ENCODE measurements at places on chromosomes 2 and 18.

DNA sequence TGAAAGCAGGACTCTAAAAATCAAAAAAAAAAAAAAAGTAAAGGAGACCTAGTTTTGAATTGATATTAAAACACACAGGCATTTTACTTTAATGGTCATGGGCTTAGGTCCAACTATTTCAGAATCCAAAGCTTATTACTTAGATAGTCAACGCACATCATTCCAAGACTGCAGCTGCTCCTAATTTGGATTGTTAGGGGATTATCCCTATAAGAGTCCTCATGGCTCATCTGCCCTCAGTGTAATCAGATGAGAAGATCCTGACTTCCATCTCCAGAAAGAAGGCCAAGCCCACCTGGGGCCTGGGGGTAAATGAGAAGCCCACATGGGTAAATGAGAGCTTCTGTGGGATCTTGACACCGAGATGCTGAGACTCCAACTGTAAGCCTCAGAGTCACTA is 424.2 kb downstream of the NRXN1 start:
- DNase-seq = no peak

GRCh38 chr18:75107196-75107930 is 101.6 kb downstream of the PTGR3 start:
- peak; percentile 37 for DNase-seq

GRCh38 chr2:42076357-42077225 is 28.8 kb downstream of the PKDCC start:
- DNase-seq = no peak

GRCh38 chr2:69946351-69947324 is 14.8 kb downstream of the ASPRV1 start:
- DNase-seq = no peak

DNA sequence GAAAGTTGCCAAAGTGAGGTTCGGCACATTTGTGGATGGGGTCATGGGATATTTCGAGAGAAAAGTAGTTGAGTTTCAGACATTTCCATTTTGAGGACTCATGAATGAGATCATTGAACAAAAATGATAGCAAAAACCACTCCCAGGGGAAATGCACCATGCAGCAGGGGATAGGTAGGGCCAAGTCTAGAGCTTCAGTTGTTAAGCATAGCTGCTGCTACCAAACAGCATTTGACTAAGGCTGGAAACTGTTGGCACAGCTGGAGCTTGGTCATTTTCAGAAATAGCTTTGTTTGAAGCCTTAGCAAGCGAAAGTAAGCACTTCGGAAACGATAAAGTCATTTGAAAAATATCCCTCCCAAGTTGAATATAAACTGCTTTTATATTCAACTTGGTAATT is 431.8 kb downstream of the SOCS6 start:
- DNase-seq = no peak

DNA sequence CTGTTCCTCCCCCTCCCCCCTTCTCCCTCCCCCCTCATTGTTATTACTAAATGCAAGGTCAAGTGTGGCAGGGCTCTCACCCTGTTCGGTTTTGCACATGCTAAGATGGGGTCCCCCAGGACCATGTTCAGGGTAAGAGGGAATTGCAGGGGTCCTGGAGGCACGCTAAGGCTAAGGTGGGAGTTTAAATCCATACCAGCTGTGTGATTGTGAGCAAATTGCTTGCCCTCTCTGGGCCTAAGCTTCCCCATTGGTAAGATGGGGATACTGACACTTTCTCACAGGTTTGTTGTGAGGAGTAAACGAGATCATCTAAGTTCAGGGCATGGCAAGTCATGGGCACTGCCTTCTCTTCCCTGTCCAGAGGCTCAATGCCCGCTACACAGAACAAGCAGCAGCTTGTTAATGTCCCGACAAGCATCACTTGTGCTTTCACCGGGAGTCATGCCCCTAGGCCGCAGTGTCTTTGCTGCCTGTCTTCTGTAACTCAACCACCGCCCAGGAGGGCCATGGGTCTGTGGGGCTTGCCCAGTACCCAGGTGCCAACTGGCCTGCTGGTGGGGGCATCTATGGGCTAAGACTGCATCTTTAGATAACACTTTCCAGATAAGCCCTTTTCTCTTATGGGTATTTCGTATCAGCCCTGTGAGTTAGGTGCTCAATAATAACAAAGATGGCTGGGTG is 279.1 kb downstream of the MYCN start:
- no peak for DNase-seq

DNA sequence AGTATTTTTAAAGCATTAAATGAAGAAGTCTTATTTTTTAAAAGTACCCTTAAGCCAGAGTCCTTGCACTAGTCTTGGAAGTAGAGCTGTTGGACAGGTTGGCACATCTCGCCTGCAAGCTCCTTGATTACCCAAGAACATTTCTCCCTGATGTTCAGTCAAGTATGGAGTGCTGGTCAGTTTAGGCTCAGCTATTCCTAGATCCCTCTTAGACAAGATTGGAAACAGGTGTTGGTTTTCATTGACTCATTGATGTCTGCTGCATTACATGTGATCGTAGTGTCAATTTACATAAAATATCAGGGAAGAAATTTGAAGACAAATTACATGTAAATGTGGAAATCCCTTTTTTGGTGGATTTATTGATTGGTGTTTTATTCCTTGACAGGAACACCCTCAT is 170.4 kb downstream of the ZNF407 start:
- DNase-seq = no peak

DNA sequence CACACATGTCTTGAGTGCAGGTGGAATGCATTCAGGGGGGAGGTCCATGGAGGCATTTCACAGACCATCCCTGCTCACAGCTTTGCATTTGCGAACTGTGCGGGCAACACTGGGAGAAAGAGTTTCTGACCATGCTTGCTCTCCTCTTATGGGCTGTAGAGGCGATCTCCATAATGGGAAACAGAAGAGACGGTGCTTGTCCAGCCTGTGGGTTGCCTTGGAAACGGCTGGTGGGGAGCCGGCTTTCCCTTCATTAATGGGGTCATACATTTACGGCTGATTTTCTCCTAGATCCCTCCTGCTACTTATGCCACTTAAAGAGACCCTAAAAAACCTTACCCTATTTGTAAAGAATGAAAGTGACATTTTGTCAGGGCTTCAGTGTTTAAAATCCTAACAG is 147.4 kb downstream of the SOX11 start:
- no peak for DNase-seq

- no peak for DNase-seq
These were observed 510.9 kb upstream of the CELF4 start for GRCh38 chr18:38076346-38077070.

DNA sequence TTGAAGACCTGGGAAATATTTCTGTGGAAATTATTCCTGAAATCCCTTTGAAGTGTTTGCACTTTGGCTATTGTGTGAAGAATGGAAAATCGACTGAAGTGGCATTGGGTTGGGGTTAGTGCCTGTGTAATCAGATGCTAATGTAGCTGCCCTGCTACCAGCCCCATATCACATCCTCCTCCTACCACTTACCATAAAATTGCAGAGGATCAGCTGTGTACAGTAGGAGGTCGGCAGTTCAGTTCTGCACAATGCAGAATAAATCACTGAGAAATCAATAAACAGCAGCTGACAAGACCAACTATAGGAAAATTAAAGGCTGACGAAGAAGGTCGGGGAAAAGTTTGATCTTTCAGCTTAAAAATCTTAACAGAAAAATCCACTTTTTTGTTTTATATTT is 440.9 kb downstream of the PTPRM start:
- no peak for DNase-seq

DNA sequence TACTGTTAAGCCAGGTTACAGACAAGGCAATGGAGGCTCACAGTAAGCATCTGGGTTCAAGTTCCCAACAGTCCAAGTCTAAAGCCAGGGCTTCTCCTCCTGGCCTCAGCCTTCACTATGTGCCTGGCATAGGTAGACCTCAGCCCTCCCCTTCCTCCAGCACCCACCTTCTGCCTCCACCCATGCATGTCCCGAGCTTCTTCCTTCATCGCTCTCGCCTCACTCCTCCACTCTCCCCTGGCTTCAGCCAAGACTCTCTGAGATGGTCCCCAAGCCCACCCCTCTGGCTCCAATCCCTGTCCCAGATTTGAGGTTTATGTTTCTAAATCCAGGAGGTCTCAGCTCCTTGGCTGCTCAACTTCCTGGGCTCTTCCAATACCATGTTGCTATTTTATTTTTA is 26.9 kb downstream of the CENPA start:
- peak; percentile 31 for DNase-seq

GRCh38 chr2:157441072-157441454 is 2.8 kb downstream of the CYTIP start:
- no peak for DNase-seq

DNA sequence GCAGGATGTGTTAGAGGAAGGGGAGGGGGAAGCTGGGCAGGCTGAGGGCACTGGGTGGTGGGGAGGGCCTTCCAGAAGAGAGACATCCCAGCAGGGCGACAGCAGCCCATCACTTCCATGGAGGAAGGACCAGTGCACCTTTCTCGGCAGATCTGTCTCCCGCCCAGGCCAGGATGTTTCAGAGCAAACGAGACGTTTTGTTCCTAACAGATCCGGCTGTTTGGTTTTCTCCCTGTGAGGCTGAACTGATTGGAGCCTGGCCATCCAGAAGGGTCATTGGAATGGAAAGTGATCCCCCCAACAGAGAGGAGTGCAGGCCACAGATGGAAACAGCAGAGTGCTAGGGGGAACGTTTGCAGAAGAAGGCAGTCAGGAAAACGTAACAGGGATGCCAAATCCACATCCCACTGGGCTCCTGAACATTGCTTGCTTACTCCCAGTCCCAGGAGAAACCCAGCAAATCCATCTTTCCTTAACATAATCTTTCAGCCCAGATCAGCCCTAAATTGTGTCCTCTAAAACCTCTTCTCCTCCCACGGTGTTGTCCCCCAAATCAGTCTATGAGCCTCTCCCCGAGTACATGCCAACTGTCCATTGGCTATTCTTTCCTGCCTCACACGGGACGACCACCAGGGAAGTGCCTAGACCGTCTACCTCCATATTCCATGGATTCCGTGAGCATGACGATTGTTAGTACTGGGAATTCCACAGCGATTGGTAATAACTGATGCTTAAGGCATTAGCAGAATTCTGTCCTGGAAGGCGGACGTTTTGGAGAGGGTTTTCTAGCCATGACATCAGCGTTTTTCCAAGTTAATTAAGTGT is 126.8 kb downstream of the SEPTIN10 start:
- no peak for DNase-seq

DNA sequence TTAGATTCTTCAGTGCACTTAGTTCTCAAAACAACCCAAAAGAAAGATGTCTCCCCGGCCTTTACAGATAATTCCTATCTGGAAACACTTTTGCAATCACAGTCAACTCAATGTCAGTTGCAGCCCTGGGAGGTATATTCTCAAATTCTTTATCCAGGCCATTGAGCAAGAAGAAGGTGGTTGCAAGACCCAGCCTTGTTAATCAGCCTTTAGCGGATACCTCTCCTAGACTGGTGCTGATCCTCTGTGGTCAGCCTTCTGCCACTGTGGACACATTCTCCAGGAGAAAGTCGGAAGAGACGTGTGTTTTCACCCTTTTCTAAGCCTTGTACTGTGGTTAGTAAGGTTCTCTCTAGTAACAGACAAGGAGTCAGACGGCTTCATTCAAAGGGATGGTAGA is 7.8 kb upstream of the FZD7 start:
- DNase-seq = peak; percentile 5

DNA sequence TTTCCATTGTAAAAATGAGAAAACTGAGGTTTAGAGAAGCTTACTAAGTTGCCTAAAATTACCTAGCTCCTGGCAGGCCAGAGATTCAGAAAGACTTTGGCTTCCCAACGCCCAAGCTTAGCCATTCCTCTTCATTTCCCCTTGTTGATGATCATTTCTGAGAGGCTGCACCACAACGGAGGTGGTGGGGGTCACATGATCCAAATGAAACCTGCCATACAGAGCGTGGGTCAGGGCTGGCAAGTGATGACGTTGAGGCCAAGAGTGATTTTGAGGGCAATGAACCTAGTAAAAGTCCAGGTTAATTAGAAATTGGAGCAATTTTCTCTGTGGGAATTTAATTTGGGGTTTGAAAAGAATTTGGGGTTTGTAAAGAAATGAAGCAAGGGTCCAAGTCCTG is 109.9 kb downstream of the TMEM182 start:
- DNase-seq = no peak

DNA sequence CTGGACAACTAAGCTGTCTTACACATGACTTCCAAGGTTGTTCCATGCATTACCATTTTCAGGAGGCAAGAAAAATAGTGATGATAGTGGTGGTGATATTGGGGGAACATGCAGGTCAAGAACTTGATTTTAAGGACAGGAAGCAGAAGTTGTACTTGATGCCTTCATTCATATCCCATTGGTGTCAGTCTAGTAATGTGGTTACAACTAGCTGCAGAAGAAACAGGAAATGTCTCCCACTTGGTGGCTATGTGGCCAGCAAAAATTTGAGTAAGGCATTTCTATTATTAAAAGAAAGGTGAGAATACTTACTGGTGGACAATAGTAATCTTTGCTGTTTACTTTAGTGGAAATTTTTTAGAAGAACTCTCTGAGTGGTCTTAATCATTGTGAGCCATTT is 103.4 kb downstream of the ALMS1 start:
- DNase-seq = no peak

- no peak for DNase-seq
These were observed 48.5 kb downstream of the IL1R2 start for GRCh38 chr2:102040229-102040628.

DNA sequence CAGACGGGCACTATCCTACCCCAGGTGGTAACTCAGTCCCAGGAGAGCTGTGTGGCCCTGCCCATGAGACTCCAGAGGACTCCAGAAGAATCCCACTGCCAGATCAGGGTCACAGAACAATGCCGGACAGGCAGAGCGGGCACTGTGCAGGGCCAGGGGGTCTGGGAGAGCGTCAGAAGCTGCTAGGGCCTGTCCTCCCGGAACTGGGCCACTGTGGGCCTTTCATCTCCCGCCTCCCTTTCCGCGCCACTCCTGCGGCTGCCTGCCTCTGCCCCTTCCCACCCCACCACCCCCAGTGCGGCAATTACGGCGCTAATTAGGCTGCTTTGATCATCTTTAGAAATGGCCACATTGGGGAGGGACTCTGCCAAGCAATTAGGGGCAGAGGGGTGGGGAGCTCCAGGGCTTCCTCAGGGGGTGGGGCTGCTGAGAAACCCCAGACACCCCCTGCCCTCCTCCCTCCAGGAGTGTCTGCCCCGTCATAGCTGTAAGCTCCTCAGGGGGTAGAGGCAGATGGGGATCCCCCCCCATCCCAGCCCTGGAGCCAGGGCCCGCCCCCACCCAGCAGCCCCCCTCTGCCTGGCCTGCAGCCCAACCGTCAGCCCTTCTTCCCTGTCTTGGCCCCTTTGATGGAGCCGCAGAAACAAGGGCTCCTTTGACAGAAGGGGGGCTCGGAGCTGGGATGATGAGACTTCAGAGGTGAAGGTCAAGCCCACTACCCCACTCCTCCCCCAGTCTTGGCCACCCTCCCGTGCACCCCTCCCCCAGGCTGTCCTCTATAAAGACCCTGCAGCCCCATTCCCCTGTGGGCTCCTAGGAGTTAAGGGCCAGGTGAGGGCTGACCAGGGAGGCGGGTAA is at the start of gene PRSS56:
TSS of gene PRSS56 (plus strand) at position 808 of the 858 bp plus-strand sequence. CDS start 211 bp downstream, outside the sequence.
- no peak for DNase-seq
